ENCODE measurements at places on chromosomes 3 and 15.

DNA sequence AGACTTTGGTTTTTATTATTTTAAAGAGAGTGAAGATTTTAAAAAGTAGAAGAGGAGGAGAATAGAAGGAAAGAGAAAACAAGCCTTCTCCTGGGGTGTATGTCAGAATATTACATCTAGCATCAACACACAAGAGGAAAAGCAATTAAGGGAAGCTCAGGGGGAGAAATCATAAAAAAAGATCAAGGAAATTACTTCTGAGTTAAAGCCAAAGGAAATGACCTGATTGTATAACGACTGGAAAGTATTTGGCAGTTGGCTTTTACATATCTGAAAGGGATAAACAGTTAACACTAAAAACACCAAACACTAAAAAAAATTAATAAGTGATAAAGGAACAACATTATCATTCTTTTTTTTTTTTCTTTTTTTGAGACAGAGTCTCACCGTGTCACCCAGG lies 58.4 kb downstream of the CPNE4 start:
- DNase-seq = no peak

DNA sequence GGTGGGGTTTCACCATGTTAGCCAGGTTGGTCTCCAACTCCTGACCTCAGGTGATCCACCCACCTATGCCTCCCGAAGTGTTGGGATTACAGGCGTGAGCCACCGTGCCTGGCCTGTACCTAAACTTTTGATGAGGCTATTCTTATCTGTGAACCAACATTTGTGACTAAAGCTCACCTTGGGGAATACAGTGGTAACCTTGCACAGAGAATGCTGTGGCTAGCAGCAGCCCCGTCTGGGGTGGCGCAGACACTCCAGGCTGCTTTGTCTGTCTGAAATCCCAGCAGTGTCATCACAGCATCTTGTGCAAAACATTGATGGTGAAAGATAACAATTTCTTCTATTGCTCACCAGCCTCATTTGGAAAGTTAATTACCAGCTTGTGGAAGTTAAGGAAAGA lies 58.9 kb downstream of the CMTM8 start:
- no peak for DNase-seq

- DNase-seq = no peak
Measured at GRCh38 chr3:138642226-138642926, 33.8 kb downstream of the FAIM start.

DNA sequence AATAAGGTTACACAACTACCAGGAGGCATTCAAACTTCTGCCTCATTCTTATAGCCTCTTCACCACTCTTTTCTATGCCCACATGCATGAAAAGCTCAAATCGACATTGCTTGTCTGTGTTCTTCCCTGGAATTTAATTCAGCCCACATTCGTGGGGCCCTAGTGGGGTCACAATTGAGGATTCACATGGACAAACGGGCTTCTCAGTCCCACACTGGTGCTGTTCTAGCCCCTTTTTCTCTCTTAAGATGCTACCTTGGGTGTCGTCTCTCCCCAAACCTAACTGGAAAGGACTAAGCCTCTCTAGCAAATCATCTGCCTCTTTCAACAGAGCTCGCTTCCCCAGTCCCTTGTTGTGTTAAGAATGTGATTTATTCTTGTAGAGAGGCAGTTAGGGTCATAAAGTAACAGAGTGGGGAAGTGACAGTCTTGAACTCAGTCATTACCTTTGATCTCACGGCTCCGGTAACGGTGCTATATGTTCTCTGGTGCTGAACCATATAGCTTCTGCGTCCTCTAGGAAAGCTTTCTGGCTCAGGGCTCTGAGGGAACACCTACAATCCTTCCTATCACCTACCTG lies 4.9 kb downstream of the LPP start:
- DNase-seq = no peak

DNA sequence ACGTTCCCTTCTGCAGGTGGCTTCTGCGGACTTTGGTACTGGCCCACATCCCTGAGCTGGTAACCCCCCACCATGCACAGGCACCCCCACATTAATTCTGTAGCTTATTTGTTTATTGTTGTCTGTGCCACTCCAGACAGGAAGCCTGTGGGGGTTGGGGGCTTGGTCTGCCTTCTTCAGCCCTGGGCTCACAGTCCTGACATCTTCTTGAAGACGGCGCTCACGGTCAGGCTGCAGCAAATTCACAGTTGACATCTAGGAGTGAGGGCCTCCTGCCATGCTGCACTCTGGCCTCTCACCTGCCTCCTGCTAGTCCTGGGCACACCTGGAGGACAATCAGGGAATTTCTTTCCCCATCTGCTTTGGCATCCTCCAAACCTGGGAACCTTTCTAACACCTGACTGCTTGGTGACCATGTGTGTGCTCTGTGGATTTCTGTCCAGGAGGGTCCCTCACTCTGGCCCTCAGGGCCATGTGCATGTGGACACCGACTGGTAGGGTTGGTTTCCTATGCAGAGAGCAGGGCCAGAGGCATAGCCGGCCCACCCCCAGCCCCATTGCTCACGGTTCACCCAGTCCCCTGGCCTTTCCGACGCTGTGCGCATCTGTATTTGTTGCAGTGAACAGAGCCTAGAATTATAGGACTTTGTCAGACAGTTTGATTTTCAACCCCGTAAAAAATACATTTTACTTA lies 68.8 kb downstream of the APBA2 start:
- no peak for DNase-seq

DNA sequence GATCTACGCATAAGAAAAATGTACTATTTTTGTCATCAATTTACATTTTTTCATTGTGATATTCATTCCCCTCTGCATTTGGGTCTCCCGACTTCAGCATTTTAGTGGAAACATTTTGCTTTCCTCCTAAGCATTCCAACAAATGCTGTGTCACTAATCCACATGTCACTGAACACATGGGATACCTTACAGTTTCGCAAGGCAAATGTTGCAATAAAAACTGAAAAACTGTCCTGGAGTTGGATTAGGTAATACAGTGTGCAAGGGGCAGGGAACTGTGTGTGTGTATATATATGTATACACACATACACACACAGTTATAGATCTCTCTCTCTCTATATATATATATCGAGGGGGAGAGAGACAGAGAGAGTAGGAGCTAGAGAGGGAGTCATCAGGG lies 632.2 kb downstream of the MAGI1 start:
- DNase-seq = no peak

- no peak for DNase-seq
Measured at GRCh38 chr3:9033867-9034266, 70.6 kb upstream of the RAD18 start.
